ENCODE measurements at places on chromosomes 2 and 18. TPM values are rescaled to one million over a fixed set of nuclear protein-coding genes. Genes with fewer than 3 reads are reported as not detected.

DNA sequence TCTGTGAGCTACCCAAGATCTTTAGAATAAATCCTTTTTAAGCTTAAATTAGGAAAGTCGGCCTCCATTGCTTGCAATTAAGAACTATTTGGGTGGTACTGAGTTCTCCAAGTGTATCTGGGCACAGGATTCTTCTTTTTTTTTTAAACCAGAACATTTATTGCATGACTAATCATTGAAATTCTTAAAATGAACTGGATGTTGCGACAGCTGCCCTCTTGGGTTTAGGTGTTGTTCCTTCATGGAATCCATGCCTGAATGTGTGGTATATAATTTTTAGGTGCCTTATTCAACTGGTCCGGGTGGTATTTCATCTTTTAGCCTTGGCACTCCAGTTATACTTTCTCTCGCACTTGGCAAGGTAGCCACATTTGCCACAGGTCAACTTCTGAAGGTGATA, 14.5 kb upstream of the KCNK3 start:
- DNase-seq = no peak

DNA sequence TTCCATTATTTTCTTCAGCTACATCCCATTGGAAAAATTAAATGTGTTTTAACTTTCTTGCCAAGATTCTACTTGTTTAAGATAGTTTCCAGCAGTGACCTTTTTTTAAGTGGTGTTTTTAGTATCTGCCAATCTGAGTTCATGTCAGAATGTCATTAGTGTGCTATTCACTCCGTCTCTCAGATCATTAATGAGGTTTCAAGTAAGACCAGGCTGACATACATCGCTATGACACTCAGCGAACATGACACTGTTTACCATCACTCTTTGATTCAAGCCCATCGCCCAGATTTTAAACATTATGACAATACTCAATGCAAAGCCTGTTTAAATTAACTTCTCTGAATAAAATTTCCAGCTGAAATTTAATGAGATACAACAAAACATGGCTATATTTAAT, 272.0 kb upstream of the KYNU start:
- DNase-seq = no peak

DNA sequence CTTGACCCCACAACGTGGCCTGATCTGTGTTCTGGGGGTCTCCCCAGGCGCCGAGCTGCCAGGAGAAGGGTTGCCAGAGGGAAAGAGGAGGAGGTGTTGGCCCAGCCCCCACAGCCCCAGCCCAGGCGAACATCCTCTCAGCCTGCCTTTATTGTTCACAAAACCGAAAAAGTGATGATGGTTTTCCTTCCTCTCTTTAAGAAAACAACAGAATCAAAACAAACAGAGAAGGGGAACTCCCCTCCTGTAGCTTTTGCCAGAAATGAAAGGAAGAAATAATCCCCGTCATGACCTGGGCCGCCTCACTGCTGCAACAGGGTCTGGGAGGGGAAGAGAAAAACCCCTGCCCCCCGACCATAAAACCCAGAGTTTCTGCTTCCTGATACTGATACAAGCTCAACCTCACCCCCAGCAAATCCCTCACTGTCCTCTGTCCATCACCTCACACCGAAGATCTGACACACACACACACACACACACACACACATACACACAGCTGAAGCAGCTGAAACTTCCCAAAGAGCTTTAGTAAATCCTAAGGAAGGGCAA, 52.0 kb downstream of the ZFP36L2 start:
- peak; percentile 76 for DNase-seq

DNA sequence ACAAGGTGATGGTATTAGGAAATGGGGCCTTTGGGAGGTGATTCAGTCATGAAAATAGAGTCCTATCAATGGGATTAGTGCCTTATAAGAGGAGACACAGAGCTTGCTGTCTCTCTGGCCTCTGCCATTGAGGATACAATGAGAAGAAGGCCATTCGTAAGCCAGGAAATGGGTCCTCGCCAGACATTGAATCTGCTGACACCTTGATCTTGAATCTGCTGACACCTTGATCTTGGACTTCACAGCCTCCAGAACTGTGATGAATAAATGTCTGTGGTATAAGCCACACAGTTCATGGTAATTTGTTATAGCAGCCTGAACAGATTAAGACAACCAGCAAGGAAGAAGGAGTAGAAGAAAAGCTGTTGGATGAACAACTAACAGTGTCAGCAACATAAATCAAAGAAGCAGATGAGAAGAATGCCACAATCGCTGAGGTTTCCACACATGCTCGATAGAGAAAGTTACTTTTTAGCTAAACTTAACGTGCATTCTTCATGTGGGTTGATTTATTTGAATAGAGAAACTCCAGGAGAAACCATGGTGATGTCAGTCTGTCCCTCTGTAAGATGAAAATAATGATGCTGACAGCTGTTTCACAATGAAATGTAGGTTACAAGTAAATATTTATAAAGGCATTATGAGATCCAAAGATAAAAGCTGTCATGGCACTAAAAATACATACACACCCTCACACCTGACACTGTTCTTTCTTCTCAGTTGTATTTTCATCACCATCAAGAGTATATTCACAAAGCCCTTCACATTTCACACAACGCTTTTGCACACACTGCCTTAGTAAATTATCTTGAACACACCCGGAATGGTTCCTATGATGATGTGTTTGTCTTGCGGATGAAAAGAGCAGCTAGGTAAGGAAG, 153.7 kb upstream of the NCK2 start:
- DNase-seq = no peak

Gene IL36RN
- total RNA-seq = not detected

All from activated T-helper 1 cell treated with anti-CD3 and anti-CD28 coated beads, Interleukin-12 subunit alpha, Interleukin-12 subunit beta, Interleukin-2, Interleukin-4 antibody, amounts not matched to agents 30 ng/mL and 10 ng/mL and 1 ng/mL, durations not matched to agents 14 hours and 24 hours and 36 hours (primary cell).